ENCODE measurements at places on chromosomes 11 and 22. TPM values are rescaled to one million over a fixed set of nuclear protein-coding genes. Genes with fewer than 3 reads are reported as not detected.

Gene GUCY1A2
- 79.5 TPM for total RNA-seq

Gene GRIK4
- total RNA-seq = 5.2 TPM

DNA sequence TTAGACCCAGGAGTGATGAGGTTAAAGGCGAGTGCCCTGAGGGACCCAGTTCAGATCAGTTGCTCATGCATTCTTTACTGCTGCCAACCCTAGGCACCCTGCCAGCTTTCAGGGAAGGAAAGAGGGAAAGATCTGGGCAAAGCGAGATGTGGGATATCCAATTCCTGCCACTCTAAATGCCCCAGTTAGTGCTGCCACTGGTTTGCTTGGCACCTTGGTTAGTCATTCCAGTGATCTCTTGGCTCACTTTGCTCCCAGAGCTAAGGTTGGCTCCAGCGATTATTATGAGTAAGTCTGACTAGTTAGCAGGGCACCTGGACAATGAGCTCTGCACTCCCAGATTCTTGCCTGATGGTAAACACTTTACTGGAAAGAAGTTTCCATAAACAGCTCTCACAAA lies 85.0 kb downstream of the INSC start:
- DNase-seq = no peak

GRCh38 chr22:42993651-42994275 lies 21.2 kb downstream of the PACSIN2 start:
- no peak for DNase-seq

DNA sequence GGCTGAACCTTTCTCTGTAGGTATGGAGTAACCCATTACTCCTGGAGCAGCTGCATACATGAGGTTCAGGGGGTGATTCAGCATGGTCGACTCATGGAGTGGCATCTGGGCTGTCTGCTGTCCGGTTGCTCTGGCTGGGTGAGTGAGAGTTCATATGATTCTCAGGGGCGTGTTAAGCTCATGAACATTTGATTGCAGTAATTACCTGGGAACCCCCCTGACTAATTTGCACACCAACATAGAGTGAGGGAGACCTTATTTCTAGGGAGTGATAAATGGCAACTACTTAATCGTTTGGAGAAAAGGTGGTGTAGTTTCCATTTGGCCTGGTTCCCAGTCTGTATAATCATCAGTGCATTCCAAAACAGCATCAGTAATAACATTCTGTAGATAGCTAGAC lies 661.9 kb downstream of the ETS1 start:
- no peak for DNase-seq
